Motor neuron (in vitro differentiated cells): ENCODE measurements at places on chromosomes 11 and 22. TPM values are rescaled to one million over a fixed set of nuclear protein-coding genes. Genes with fewer than 3 reads are reported as not detected.

Gene AIFM3
- total RNA-seq: 0.49 and 1.0 TPM in 2 replicates

- no peak for ATAC-seq
Measured at GRCh38 chr11:74638869-74639268, 46.5 kb downstream of the POLD3 start.

- ATAC-seq: no peak
Measured at GRCh38 chr22:50469377-50470305, 5.2 kb downstream of the SBF1 start.

GRCh38 chr11:93842461-93842860, 8.0 kb downstream of the VSTM5 start:
- no peak for ATAC-seq

DNA sequence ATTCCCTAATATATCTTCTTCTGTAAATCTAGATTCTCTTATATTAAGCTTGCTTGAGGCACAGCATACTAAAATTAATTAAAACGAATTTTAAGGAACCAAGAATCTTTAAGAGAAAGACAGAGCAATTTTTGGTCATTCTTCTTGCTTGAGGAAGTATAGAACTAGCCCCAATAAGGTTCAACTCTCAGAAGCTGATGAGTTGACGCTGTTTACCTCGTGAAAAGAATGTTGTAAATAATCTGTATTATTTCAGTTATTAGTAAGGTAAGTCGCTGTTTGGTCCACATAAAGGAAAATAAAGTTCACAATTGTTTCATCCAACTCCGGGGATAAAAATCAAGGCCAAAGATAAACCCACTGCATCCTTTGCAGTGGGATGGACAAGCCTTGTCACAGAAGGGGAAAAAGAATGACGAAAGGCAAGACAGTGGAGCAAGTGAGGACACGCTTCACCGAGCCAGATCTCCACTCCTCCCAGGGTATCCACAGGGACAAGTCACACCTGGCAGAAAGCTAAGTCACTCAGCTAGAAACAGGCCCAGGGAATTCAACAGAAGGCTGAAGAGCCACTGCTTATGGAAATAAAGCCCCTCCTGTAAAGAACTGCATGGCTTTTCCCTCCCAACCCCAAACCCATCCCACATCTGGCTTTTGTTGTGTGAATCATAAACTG, 752 bp downstream of the POU2AF1 start:
- ATAC-seq: no peak
